ENCODE measurements at places on chromosomes 6 and 20. TPM values are rescaled to one million over a fixed set of nuclear protein-coding genes. Genes with fewer than 3 reads are reported as not detected.

GRCh38 chr6:125102891-125103290 lies 50.7 kb upstream of the TPD52L1 start:
- no peak for DNase-seq

DNA sequence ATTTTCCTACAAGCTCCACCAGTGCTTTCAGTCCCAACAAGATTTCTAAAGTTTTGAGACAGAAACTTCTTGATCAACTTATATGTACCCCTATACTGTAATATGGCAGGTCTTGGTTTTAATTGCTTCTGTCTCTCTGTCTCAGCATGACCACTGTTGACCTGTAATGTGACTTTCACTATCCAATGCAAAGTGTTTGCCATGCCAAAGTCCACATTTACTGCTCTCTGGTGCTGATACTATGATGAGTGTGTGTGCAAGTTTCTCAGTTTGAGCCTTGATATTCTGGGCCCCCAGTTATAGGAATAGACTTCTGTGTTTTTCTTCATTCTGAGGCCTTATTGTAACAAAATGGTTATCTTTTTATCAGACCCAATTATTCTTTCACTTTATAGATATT lies 45.8 kb downstream of the OR2J2 start:
- DNase-seq, result no peak

GRCh38 chr20:52082612-52083011 lies 109.0 kb downstream of the ZFP64 start:
- DNase-seq, result no peak

DNA sequence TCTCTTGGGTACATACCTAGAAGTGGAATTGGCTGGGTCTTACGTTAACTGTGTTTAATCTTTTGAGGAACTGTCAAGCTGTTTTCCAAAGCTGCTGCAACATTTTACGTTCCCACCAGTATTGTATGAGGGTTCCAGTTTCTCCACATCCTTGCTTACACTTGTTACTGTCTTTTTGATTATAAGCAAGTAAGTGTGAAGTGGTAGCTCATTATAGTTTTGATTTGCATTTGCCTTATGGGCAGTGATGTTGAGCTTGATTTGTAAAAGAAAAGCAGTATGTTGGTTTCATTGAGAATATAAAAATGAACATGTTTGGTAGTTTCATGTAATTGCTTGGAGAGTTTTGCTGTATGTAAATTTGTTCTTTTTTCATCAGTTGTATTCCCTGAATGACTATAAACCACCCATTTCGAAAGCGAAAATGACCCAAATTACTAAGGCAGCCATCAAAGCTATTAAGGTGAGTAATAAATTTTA lies 40.4 kb downstream of the SCAF8 start:
- DNase-seq, result peak; percentile 69

DNA sequence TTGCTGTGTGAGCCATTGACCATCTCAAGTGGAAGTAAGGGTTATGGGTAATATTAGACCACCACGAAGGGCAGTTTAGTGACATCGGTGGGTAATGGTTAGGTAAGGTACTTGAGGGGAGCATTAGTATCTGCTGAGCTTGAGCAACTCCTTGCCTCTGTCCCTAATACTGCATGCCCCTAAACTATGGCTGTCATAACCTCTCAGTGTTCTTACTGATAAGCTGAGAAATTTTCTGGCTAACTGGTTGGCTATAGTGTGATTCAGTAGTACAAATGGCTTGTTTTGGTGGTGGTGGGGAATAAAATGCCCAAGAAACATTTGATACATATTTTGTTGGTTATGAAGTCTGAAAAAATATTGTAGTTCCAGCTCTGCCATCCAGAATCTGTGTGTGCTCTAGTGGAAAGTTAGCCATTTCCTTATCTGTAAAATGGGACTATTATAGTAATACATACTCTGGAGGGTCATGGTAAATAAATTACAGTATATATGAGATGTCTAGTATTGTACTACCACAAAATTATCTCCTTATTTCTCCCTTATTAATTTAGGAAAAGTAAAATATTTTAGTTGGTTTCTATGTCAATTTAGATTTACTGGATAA lies 113.1 kb downstream of the NCOA3 start:
- DNase-seq, result no peak

- no peak for DNase-seq
Observed at GRCh38 chr20:63627751-63628245, 897 bp upstream of the GMEB2 start.

- DNase-seq, result no peak
Observed at GRCh38 chr20:21920211-21920610, 214.7 kb downstream of the PAX1 start.

DNA sequence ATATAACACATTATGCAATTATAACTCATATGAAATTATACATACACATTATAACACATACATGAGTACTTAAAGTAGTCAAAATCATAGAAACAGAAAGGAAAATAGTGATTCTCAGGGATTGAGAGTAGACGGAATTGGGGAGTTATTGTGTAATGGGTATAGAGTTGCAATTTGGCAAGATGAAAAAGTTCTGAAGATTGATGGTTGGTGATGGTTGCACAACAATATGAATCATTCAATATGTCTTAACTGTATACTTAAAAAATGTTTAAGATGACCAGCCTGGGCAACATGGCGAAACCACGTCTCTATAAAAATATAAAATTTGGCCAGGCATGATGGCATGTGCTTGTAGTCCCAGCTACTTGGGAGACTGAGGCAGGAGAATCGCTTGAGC lies 372.7 kb downstream of the CDKAL1 start:
- DNase-seq, result no peak

GRCh38 chr20:11907621-11908020 lies 10.1 kb upstream of the BTBD3 start:
- DNase-seq, result no peak

GRCh38 chr6:52045481-52045880 lies 41.9 kb downstream of the PKHD1 start:
- DNase-seq, result no peak

GRCh38 chr6:124955108-124955856 lies 7.0 kb upstream of the RNF217 start:
- DNase-seq, result no peak

- DNase-seq, result no peak
Observed at GRCh38 chr6:99114769-99115406, 167.1 kb upstream of the FBXL4 start.

DNA sequence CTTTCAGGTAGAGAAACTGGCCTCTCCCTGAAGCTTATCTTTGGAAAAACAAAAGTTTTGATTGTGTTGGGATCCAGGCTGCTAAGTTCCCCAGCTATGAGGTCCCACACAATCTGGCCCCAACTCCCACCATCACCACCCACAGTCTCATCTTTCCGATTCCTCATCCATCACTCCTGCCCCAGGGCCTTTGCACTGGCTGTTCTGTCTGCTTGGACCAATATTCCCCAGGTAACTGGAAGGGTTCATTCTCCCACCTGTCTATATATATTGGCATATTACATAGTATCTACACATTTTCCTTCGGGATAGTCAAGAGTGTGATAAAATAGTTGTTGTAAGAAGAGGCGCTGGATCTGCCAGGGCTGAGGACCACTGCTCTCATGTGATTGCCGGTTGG lies 52.0 kb downstream of the CPNE5 start:
- DNase-seq, result no peak

DNA sequence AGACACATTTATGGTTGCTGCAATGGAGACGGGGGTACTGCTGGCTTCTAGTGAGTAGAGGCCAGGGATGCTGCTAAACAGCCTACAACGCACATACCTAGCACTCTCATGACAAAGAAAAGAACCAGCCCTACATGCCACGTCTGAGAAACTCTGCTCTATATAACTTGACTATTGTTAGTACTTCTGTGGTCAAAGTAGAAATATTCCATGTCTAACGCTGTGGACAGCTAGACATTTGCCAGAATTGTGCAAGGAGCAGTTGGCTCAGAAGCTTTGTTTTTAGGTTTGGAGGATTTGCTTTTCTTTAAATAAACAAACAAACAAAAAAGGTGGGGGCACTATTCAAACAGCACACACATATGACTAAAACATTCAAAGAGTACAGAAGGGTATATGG lies 20.5 kb downstream of the UBE2V1 start:
- DNase-seq, result no peak

DNA sequence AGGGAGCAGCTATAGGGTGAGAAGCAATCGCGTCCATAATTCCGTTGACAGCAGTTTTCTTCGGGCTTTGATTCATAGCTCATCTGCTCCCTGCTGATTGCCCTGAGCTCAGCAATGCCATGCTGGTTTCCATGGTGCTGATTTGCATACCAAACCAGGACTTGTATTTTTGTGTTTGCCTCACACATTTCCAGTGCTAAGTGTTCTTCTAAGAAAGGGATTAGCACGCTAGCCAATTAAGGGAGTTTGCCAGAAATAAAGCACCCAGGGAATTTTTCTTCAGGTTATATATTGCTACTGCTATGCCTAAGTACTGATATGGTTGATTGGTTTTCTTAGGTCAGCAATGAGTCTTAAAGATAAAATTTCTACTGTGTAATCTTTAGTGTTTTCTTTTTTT lies 177.6 kb downstream of the PLCB1 start:
- DNase-seq, result no peak

GRCh38 chr6:74578339-74578738 lies 627.5 kb downstream of the COL12A1 start:
- DNase-seq, result no peak

DNA sequence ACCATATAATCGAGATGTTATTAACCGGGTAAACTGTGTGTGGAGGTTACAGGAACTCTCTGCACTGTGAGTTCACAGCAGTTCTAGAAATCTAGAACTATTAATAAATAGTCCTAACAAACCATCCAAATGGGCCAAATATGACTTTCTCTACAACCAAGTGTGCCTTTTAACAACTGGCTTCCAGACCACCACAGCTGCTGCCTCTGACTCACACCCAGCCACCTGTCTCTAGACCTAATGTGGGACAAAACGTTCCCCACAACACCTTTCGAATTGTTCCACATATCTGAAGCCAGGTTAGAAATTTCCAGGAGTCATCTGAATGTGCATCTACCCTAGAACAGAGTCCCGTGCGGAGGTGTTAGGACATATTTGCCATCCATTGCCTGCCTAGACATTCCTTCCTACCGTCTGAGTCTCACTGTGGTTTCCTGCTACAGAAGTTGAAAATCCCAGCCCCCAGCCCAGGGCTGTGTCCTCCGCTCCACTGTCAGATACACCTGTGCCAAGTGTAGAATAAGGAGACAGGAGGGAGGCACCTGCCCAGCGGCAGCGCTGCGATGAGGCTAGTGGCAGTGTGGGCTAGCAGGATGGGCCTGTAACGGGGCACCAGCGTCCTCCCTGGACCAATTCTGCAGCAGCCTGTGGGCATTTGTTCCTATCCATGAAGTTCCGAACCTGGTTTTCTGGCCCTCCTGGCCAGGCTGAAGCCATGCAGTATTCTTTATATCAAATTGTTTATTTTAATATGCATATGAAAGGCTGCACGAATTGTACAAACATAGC lies 28.5 kb upstream of the MAP3K4 start:
- no peak for DNase-seq

GRCh38 chr6:132354517-132355167 lies 46.6 kb downstream of the MOXD1 start:
- DNase-seq, result peak; percentile 63

- no peak for DNase-seq
Observed at GRCh38 chr20:53569606-53570307, 23.9 kb downstream of the ZNF217 start.

DNA sequence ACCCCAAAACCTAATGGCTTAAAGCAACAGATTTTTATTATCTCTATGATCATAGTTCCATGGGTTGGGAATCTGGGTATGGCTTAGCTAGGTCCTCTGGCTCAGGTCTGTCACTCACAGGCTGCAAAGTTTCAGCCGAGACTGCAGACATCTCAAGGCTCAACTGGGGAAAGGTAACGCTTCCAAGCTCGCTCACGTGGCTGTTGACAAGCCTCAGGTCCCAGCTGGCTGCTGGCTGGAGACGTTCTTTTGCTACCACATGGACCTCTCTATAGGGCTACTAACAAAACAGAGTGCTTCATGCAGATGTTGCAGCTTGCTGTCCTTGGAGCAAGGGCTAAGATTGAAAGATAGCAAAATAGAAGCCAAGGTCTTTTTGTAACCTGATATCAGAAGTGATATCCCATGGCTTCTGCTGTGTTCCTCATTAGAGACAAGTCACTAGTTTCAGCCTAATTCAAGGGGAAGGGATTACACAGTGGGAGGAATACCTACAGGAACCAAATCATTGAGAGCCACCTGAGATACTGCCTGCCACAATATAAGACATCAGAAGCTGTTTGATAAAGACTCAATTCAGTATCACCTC lies 6.6 kb downstream of the HTR1E start:
- DNase-seq, result no peak

DNA sequence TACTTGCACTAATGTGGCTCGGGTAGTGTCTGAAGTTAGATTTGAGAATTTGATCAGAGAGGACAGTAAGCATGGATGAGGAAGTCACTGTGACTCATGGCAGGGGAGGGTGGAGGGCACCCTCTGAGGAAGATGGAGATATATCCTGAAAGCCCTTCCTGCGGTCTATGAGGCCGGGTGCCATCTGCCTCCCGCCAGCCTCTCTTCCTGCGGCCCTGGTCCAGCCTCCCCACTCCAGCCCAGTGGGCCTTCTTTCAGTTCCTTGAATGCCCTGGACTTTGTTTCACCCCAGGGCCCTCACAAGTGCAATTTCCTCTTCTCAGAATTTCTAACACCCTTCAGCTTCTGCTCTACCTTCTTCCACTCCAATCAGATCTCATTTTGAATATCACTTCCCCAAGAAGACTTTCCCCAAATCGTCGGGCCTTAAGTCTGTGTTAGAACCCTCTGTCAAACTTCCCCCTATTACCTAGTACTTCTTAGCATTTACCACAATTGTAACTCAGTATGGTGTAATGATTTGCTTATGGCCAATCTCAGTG lies 20.2 kb upstream of the TNFAIP3 start:
- DNase-seq, result no peak

- no peak for DNase-seq
Observed at GRCh38 chr6:118895859-118896258, 1.9 kb downstream of the ASF1A start.

- no peak for DNase-seq
Observed at GRCh38 chr6:10411131-10411970, 3.5 kb downstream of the TFAP2A start.

GRCh38 chr6:83378621-83379388 lies 52.0 kb downstream of the ME1 start:
- no peak for DNase-seq

DNA sequence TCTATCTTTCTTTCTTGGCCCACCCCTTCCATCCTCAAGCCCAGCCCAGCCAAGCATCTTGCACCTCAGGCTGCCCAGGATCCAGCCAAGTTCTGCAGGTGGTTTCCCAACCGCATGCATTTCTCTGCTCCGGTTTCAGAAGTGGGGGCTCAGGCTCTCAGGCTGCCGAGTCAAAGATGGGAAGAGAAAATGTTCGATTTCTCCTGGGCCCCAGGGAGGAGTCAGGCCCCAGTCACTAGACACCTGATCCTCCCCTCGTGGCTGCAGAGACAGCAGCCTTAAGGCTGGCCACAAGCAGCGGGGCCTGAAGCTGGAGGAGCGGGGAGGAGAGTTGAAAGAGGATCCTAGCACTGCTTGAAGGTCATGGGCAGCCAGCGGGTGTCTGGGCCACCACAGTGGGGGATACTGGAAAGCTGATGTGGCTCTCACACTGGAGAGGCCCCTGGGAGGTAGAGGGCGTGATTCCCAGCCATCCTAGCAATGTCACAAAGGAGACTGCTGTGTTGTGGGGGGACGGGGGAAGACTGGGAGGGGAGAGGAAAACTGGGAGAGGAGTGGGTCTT lies 42.2 kb upstream of the ZFAND3 start:
- peak; percentile 55 for DNase-seq

GRCh38 chr6:31172973-31173384 lies 2.5 kb upstream of the POU5F1 start:
- DNase-seq, result no peak

OVOL2 gene
- not detected for total RNA-seq

UBD gene
- 24.6 TPM for total RNA-seq

ADGRG6 gene
- 0.29 TPM for total RNA-seq

ERVFRD-1 gene
- not detected for total RNA-seq

GRIK2 gene
- total RNA-seq, result not detected

REM1 gene
- not detected for total RNA-seq

FAM162B gene
- not detected for total RNA-seq

Data from GM12878 (cell line).